D341Med (cell line): ENCODE measurements at places on chromosomes 3 and 15.

DNA sequence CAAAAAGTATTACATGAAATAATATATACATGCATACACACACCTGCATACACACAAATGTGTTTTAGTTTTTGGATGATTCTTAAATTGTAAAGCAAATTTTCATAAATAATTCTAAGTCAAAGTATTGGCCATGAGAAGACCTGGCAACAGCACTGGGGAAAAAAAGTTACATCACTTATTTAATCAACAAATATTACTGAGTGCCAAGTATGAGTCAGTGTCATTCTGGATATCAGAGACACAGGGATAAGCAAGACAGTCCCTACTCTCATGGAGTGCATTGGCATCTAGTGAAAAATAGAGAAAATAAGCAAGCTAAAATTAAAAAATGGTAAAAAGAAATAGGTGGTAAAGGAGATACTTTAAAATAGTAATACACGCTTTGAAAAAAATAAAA is 29.4 kb upstream of the GUCA1C start:
- no peak for DNase-seq

GRCh38 chr15:83209333-83209732 is 1.7 kb upstream of the HDGFL3 start:
- no peak for DNase-seq

DNA sequence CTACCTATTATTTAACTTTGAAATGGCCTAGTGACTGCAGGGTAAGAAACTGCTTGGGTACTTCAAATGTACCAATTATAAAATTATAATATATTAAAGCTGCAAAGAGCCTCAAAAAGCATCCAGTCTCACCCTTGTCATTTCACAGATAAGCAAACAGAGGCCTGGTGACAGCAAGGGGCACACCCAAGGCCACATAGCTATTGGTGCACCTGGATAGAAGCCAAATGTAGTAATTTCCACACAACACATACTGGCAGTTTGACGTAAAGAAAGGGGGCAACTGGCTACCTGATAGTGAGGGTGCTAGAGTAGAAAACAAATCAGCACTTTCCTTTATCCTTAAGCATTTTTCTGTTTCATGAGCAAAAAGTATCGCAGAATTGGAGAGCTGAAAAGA is 51.1 kb downstream of the IFT57 start:
- no peak for DNase-seq

GRCh38 chr3:81823882-81824395 is 62.5 kb upstream of the GBE1 start:
- no peak for DNase-seq

DNA sequence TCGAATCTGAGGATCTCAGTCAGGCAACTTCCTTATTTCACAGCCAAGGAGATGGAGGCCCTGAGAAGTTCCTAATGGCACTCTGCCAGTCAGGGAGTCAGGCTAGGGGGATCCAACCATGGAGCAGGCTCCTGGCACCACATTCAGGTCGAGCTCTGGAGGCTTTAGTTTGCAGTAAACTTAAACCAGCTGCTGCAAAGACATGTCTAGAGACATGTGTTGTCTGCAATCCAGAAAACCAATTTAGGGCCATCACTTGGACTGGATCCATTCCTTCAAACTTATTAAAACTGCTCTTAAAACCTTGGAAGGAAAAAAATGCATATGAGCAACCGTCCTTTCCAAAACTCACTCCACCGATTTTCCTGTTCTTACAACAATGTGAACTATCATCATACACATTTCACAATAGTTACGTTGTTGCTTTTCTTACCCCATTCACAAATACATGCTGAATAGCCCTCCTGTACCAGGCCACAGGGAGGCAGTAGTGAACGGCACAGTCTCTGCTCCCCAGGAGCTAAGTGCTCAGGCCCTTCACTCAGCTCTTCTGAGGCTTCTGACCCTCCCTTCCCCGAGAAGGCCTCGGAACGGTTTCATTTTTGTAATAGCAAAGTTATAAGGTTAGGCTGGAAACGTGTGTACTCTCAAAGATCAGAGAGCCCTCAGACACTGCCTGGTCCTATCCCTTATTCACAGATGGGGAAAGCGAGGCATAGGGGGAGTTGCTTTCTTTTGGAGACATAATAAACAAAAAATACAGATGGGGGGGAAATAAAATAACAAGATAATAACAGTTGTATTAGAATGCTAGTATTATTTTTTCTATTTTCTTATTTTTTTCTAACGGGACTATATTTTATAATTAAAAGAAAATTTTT is 20.1 kb downstream of the RFT1 start:
- DNase-seq, result peak; percentile 56

DNA sequence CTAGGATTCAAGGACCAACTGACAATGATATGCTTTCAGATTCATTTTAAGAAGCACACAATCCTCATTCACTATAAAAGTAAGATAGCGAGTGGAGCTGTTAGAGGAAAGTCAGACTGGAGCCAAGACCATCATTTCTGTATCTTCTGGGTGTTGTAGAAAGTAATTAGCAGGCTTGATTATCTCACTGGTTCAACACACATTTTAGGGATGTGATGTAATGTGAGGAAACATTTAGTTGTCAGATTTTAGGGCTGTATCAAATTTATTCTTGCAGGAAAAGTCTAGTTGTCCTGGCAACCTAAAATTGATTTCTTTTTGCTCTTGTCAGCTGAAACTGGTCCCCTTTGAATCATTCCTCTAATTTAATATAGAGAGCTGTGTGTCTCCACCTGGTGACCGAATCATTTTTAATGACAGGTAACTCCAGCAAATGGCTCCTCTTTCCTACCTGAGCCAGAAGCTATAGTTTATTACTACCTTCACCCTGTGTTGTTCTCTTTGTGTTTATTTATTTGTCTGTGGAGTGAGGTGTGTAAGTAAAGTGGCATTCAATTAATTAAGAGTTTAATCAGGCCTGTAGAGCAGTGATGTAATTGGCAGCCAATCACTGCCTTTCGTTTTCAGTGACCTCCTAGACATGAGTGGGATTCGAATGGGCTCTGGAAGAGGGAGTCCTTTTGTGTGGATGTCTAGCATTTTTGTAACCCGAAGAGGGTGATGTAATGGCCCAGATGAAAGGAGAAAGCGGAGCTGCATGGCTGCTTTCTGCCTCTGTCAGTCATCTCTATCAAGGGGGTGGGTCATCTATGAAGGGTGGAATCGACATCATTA is 125.8 kb downstream of the LPP start:
- DNase-seq, result no peak

DNA sequence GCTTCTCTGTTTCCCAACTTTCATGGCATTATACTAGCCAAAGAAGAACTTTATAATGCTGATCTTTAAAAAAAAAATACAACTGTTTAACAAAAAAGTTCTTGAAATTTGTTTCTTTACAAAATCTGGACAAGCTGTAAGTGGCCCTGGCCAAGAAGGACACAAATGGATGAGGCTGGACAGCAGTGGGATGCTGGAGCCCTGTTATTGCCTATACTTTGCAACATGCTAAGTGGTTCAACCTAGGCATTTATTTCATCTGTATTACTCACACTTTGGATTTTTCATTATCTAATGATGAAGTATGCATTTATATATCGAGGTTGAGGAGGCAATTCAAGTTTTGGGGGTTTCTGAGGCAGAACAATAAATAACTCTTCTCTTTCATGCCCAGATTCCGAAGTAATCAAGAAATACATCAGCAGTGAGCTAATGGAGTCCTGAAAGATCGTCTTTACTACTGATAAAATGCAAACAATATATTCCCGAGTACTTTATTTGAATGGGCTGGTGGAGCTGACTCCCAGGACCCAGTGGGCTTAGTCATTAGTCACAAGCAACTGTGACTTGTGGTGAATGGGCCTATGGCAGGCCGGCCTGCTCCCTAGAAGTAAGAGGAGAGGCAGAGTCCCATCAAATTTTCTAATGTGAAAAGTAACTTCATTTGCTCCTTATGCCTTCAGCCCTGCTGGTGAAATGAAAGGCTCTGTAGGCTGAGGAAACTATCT is 177.3 kb upstream of the DPH6 start:
- no peak for DNase-seq

DNA sequence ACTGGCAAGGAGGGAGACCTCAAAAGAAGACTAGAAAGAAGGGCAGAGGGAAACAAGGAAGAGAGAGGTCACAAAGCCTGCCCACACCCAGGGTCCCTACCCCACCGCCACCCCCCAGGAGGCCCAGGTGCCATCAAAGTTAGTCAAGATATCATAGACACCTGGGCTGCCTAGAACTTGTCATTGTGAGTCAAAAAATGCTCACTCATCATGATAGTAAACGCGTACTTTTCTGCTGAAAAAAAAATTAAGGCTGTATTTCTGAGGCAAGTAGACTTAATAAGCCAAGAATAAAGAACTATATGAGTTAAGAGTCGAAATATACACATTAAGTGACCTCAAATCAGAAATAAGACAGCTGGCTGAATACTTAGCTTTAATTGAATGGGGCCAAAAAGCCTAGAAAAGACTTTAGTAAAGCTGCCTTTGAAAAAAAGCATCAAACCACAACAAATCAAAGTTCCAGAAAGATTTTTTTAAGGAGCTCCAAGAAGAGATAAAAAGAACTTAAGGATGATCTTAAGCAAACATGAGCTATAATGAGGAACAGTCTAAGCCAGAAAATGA is 415.5 kb upstream of the PPP2R3A start:
- DNase-seq, result no peak

- no peak for DNase-seq
These were observed 56.9 kb downstream of the ARRDC4 start for GRCh38 chr15:98017150-98017964.

DNA sequence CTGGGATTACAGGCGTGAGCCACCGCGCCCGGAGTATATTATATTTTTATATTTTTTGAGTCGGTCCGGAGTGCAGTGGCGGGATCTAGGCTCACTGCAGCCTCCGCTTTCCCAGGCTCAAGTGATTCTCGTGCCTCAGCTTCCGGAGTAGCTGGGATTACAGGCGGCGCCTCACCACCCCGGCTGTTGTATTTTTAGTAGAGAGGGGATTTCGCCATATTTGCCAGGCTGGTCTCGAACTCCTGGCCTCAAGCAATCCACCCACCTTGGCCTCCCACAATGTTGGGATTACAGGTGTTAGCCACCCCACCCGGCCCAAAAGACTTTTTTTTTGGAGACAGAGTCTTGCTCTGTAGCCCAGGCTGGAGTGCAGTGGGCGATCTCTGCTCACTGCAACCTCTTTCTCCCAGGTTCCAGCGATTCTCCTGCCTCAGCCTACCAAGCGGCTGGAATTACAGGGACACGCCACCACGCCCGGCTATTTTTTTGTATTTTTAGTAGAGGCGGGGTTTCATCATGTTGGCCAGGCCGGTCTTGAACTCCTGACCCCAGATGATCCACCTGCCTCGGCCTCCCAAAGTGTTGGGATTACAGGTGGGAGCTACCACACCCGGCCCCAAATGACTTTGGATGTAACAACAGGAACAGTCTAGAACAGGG is 1.0 kb downstream of the ZNF589 start:
- no peak for DNase-seq

DNA sequence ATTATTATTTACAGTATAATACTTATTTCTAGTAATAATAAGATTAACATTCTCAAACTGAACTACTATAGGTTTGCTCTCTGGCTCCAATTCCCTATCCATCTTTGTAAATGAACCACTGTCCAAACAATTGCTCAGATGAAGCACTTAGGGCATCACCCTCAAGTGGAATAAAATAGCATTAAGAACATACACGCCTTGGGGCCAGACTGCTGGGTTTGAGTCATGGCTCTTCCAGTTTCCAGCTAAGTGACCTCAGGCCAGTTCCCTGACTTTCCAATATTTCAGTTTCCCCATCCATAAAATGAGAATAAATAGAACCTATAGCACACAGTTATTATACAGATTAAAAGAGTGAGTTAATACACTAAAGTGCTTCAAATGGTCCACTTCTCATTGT is 507.2 kb downstream of the MAGI1 start:
- DNase-seq, result no peak

DNA sequence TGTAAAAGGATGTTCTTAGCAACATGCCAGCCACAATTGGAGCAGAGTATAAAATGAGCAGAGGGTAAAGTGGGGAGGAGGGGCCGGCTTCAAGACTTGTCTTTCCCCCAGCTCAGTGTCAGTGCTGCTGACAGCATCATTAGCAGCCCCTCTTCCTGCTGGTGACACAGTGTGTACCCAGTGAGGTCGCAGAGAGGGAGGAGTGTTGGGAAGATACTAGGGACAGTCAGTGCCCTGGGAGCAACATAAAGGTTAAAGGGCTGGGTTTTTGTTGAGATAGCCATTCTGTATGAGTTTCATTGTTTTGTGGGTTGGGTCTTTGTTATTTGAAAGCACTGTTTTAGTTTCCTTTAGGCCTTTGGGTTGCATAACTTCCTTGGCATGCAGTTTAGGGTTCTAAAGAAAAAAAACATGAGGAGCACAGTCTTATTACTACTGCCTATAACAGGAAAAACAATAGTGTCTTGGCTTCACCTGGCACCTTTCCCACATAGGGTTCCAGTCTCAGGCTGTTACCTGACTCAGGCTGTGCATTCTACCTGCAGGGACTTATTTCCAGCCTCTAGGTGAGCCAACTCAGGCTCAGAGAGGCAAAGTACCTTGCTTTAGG is 94.1 kb upstream of the SKOR1 start:
- DNase-seq, result no peak

DNA sequence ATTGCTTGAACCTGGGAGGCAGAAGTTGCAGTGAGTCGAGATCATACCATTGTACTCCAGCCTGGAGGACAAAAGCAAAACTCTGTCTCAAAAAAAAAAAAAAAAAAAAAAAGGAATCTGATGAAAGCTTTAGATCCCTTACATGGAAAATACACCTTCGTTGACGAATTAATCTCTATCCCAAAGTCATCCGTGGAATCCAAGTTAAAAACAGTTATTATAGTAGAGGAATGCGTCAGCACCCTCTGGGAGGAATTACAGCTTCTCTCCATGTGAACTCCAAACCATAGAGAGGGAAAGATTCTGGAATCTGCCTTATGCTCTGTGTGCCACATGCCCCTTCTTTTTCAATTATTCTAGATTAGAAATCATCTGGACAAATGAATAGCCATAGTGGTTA is 192.3 kb upstream of the C2CD4B start:
- DNase-seq, result no peak

GRCh38 chr3:179321668-179322285 is 1.1 kb upstream of the ZNF639 start:
- DNase-seq, result peak; percentile 37

GRCh38 chr3:49133226-49133951 is 539 bp upstream of the LAMB2 start:
- DNase-seq, result peak; percentile 90

DNA sequence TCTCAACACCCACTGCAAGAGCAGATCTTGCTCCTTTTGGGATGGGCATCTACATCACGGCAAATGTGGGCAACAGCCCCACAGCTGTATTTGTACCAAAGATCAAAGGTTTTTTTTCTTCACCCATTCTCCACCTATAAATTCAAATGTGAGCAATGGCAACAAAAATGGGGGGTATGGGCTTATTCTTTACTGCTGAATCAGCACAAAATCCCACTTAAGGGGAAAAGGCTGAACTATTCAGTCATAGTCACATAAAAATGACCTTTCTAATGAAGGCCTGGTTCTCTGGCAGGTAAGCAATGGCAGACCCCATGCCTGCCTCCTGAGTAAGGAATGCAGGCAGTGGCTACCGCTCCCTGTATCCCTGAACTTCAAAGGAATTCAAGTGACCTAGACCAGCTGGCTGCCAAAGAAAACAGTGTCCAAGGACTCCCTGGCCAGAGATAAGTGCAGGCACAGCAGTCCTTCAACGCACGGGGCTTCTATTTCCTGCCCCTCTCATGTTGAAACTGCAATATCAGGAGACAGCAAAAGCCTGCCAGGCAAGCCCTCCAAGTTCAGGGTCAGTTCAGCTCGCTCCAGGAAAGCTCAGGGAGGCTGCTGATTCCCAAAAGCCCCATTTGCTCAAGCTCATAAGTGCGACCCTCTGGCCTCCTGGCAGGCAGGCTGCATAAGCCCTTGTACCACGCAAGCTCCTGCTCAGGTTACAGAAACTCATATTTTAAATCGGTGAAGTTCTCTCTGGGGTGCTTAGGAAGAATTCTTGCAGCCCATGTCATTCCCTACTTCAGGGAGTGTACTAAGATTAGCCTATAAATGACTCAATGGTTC is 134.1 kb downstream of the PDZRN3 start:
- no peak for DNase-seq
